ENCODE measurements at places on chromosomes 4 and X.

- no peaks in the 10 kb centered on the region for H3K36me3 ChIP-seq
- no peak for DNase-seq
- no peaks in the 10 kb centered on the region for H3K27me3 ChIP-seq
- no peak overlapping the region for H3K27ac ChIP-seq
- no peak overlapping the region for H3K4me3 ChIP-seq
- no peaks in the 10 kb centered on the region for H3K4me1 ChIP-seq
Measured at GRCh38 chr4:76504613-76505465, 69.8 kb downstream of the SHROOM3 start.

DNA sequence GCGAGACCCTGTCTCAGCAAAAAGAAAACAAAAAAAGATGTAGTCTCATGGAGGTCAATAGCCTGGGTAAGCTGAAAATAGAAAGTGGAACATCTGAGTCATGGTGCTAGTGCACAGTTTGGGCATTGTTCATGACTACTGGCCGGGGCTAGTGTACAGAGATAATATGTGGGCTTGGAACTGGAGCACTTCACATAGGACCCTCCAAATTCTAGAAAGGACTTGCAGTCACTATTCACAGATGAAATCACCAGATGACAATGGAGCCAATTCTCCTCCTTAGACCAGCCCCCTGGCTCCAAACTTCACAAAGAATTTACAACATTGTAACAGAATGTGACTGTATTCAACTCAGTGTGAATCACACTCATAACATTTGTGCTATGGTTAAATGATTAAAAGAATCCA is 367.8 kb upstream of the SLC7A11 start:
- H3K27ac ChIP-seq: no peak overlapping the region
- DNase-seq: no peak
- no peaks in the 10 kb centered on the region for H3K4me1 ChIP-seq
- H3K36me3 ChIP-seq: no peaks in the 10 kb centered on the region
- no peak overlapping the region for H3K4me3 ChIP-seq
- no peaks in the 10 kb centered on the region for H3K27me3 ChIP-seq

DNA sequence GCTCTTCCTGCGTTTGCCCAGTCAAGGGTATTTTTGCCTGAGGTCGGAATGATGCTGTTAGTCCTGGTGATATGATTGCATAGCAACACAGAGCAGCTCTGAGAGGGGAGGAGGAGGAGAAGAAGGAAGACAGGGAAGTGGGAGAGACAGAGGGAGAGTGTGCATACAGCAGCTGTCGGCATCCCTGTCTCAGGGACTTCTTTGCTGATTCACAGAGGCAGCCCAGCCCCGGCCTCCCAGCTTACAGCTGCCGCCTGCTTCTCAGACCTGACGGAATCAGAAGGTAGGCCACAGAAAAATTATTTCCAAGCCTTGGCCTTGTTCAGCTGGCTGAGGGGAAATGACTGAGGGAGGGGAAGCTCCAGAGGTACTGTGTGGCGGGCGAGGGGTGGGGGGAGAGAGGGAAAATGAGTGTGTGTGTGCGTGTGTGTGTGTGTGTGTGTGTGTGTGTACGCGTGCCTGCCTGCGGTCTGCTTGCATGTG is 319 bp downstream of the DRP2 start:
- H3K4me3 ChIP-seq: no peak overlapping the region
- DNase-seq: no peak
- no peaks in the 10 kb centered on the region for H3K27me3 ChIP-seq
- H3K4me1 ChIP-seq: no peaks in the 10 kb centered on the region

DNA sequence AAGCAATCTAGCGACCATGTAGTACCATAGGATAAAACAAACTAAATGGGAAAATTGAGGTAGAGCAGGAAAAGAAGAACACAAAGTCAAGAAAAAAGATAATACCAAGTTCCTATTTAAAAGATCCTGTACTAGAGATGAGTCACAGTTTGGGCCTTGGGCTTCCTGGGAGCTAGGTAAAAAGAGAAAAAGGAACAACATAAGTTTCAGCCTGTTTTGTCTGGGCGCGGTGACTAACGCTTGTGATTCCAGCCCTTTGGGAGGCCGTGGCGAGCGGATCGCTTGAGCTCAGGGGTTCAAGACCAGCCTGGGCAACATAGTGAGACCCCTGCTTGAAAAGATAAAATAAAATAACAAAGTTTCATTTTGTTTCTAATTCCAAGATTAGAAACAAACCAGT is 14.0 kb upstream of the TMEM156 start:
- peak; percentile 77 for DNase-seq
- H3K27ac ChIP-seq: no peak overlapping the region
- no peaks in the 10 kb centered on the region for H3K27me3 ChIP-seq
- H3K36me3 ChIP-seq: no peaks in the 10 kb centered on the region

GRCh38 chr4:92237559-92237958 is 66.2 kb upstream of the GRID2 start:
- no peak overlapping the region for H3K4me3 ChIP-seq
- no peaks in the 10 kb centered on the region for H3K36me3 ChIP-seq
- H3K27ac ChIP-seq: no peak overlapping the region
- DNase-seq: no peak

Measured in spleen (tissue), 13 donors.